ENCODE measurements at places on chromosomes 5 and 9. TPM values are rescaled to one million over a fixed set of nuclear protein-coding genes. Genes with fewer than 3 reads are reported as not detected.

The RNF44 gene
- 175 TPM for total RNA-seq

- peaks cover 5% of the 10 kb centered on the region for H3K27me3 ChIP-seq
- no peak overlapping the region for H3K27ac ChIP-seq
- DNase-seq, result no peak
- H3K4me3 ChIP-seq, result no peak overlapping the region
- H3K4me1 ChIP-seq, result peaks cover 2% of the 10 kb centered on the region
Measured at GRCh38 chr5:124907098-124907644, 160.7 kb upstream of the ZNF608 start.

GRCh38 chr5:43543434-43543833 lies 13.4 kb downstream of the PAIP1 start:
- H3K4me3 ChIP-seq, result no peak overlapping the region
- DNase-seq, result no peak

DNA sequence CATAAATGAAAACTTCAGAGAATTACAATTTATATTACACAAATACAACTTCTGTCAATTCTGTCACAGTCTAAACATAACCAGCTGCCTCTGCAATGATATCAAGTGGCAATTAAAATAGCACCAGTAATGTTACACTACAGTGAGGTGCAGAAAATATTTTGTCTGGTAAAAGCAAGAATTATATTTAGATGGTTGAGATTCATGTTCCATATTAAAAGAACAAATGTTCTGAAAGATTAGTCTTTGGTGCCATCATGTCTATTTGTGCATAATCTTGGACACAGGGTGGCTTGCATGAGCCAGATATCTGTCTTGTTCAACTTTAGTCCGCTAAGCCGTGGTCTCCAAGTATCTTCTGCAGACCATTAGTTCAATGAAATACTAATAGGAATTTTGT lies 29.0 kb upstream of the PRR16 start:
- no peaks in the 10 kb centered on the region for H3K4me1 ChIP-seq
- no peak for DNase-seq
- H3K27me3 ChIP-seq, result no peaks in the 10 kb centered on the region
- peaks cover 6% of the 10 kb centered on the region for H3K36me3 ChIP-seq

The SPINK7 gene
- not detected for total RNA-seq

The PFDN1 gene
- 56.2 TPM for total RNA-seq

DNA sequence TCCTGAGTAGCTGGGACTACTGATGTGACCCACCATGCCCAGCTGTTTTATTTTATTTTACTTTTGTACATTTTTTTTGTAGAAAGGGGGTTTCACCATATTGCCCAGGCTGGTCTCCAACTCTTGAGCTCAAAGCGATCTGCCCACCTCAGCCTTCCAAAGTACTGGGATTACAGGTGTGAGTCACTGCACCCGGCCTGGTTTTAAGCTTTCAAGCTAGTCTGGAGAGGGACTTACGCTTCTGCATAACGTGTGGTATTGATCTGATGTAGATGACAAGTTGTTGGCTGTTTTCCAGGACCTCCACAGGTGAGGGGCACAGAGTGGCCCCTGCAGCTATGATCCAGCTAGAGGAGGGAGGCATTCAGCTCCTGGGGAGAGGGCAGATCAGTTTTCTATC lies 6.8 kb upstream of the CCL21 start:
- no peaks in the 10 kb centered on the region for H3K4me1 ChIP-seq
- no peak for DNase-seq
- H3K27me3 ChIP-seq, result no peaks in the 10 kb centered on the region
- no peak overlapping the region for H3K27ac ChIP-seq
- H3K36me3 ChIP-seq, result no peaks in the 10 kb centered on the region

- no peaks in the 10 kb centered on the region for H3K27me3 ChIP-seq
- H3K27ac ChIP-seq, result no peak overlapping the region
- H3K4me1 ChIP-seq, result peaks cover 3% of the 10 kb centered on the region
- H3K4me3 ChIP-seq, result no peak overlapping the region
- peaks cover 12% of the 10 kb centered on the region for H3K36me3 ChIP-seq
- peak; percentile 71 for DNase-seq
Measured at GRCh38 chr9:4987961-4988421, 2.9 kb downstream of the JAK2 start.

The NPDC1 gene
- total RNA-seq, result 57.6 TPM

DNA sequence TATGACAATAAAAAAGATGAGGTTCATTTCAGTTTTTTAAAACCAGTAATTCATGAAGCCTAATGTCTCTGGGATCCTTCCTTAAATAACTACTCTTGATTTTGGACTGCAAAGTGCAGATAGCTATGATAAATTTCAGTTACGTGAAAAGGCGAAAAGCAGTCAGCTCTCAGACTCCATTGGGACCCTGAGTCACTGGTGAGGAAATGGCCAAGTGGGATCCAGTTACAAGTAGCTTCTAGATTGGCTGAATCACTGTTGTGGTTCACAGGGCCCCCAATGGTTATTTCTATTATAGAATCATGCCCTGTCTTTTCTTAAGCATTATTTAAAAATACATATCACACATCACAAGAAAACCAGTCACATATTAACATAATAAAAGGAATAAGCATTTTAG lies 31.1 kb upstream of the PPP3R2 start:
- H3K4me1 ChIP-seq, result 0 out of 2 replicates have a peak, but pooled peaks cover 1% of the 10 kb centered on the region
- no peak for DNase-seq
- H3K4me3 ChIP-seq, result no peak overlapping the region
- H3K27ac ChIP-seq, result no peak overlapping the region

The KCNV2 gene
- total RNA-seq, result not detected

GRCh38 chr5:135690466-135690865 lies 111.7 kb upstream of the CXCL14 start:
- no peak for DNase-seq
- H3K27ac ChIP-seq, result no peak overlapping the region
- H3K4me1 ChIP-seq, result no peaks in the 10 kb centered on the region
- H3K4me3 ChIP-seq, result no peak overlapping the region
- H3K36me3 ChIP-seq, result no peaks in the 10 kb centered on the region

The HK3 gene
- not detected for total RNA-seq

- H3K27me3 ChIP-seq, result no peaks in the 10 kb centered on the region
- H3K4me1 ChIP-seq, result no peaks in the 10 kb centered on the region
- no peak for DNase-seq
- no peak overlapping the region for H3K4me3 ChIP-seq
- no peak overlapping the region for H3K27ac ChIP-seq
- no peaks in the 10 kb centered on the region for H3K36me3 ChIP-seq
Measured at GRCh38 chr9:38195737-38196161, 126.7 kb upstream of the SHB start.

DNA sequence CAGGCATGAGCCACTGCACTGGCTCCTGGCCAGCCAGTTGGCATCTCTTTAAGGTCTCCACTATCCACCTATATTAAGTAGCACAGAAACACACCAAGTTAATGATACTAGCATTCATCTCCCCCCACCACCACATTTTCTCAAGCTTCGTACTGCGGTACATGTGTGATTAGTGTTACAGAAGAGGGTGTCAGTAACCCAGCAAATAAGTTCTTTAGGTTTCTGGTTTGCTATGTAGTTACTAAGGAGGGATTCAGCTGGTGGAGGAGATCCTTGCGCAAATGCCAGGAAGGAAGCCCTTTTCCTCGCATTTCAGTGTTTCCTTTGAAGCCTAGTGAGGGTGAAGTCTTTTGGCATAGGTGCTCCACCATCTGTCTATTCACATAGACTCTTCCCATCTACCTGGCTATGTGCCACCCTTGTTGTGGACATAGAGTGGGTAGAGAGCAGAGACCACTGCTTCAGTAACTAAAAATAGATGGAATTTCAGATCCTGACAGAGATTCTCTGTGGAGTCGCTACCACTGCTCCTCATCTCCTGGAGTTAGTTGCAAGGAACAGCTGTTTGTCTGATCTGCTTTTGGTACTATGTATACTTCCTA lies 16.7 kb downstream of the UBE2D2 start:
- peaks cover 3% of the 10 kb centered on the region for H3K36me3 ChIP-seq
- no peaks in the 10 kb centered on the region for H3K4me1 ChIP-seq
- H3K4me3 ChIP-seq, result no peak overlapping the region
- DNase-seq, result no peak
- H3K27ac ChIP-seq, result no peak overlapping the region

The C9orf153 gene
- not detected for total RNA-seq

DNA sequence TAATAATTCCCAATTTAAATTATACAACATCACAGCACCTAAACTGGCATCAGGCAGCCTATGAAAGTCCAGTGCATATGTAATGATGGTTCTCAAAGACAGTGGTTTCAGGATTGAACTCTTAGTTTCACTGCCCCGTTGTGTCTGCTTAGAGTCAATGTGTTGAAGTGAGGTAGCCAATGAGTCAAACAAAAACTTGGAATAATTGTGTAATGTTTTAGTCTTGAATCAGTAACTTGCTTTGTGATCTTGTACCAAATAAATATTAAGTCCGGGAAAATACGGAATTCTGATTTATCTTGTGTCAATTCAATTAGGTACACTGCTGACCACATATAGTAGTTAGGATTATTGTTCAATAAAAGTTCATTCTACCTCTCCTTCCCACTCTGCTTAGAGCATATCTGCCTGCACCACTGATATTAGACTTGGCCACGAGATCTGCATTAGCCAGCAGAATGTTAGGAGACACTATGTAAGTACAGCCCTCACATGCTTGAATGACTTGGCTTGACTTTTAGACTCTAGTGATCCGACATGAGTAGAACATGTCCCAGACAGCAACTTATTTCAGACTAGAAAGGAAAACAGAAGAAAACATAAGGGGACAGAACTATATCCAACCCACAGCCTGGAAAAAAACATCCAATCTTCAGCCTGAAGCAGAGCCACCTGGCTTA lies 441.5 kb upstream of the PTGER4 start:
- no peak for DNase-seq
- H3K36me3 ChIP-seq, result no peaks in the 10 kb centered on the region
- no peak overlapping the region for H3K27ac ChIP-seq

The HNRNPK gene
- 790 TPM for total RNA-seq

The SLC1A3 gene
- total RNA-seq, result 18.6 TPM

GRCh38 chr5:96447949-96448348 lies 14.9 kb upstream of the PCSK1 start:
- H3K4me1 ChIP-seq, result no peaks in the 10 kb centered on the region
- H3K27ac ChIP-seq, result no peak overlapping the region
- H3K27me3 ChIP-seq, result no peaks in the 10 kb centered on the region

The PCDHB3 gene
- total RNA-seq, result 2.3 TPM

DNA sequence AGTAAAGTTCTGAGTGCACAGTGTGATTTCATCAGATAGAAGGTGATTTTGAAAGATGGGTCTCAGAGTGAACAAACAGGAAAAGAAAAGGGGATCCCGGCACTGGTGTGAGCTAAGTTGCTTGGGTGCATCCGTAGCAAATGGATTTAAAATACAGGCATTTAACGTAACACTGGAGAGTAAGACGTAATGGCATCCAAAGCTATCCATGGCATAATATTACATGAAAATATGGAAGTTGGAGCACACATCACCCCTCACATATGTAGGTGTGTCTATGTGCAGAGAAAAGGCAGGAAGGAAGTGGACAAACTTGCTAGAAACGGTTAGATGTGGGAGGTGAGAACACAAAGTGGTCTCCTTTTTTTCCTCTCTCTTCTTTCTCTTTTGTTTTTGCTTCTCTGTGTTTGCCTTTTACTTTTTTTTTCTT lies 38.2 kb upstream of the SEMA4D start:
- no peak overlapping the region for H3K27ac ChIP-seq
- no peaks in the 10 kb centered on the region for H3K27me3 ChIP-seq
- no peaks in the 10 kb centered on the region for H3K4me1 ChIP-seq
- H3K36me3 ChIP-seq, result 0 out of 2 replicates have a peak, but pooled peaks cover 4% of the 10 kb centered on the region

DNA sequence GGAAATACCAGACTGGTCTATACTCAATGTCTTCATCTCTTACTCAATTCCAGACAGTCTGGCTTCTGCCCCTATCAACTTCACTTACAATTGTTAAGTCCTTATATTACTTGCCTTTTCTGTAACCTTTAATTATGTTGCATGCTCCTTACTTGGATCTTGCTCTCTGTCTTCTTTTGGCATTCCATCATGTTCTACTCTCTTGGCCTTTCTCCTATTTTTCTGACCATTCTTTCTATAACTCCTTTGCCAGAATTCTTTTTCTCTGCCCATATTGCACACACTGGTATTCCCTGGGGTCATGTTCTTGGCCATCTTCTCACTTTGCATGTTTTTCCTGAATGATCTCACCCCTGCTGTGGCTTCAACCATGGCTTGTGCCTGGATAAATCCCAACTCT lies 209.8 kb upstream of the ZNF462 start:
- DNase-seq, result no peak
- peaks cover 7% of the 10 kb centered on the region for H3K4me1 ChIP-seq
- H3K27ac ChIP-seq, result no peak overlapping the region
- no peaks in the 10 kb centered on the region for H3K27me3 ChIP-seq
- H3K4me3 ChIP-seq, result no peak overlapping the region
- no peaks in the 10 kb centered on the region for H3K36me3 ChIP-seq

DNA sequence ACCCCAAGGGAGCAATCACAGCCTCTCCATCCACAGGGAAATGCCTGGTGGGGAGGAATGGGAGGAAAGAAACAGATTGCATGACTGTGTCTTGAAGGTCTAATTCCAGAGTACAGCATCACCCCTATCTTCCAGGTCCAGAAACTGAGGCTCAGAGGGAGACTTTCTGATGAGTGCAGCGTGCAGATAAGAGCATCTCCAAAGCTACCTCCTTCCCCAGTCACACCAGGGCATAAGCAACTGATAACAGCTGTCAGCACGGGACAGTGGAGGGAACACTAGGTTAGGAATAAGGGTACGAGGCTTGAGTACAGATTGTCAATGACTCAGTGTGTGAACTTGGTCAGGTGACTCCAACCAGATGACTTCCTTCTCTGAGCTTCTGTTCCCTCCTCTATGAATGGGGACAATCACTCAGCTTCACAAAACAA lies 126.9 kb downstream of the KCNIP1 start:
- no peak for DNase-seq
- H3K4me1 ChIP-seq, result peaks cover 10% of the 10 kb centered on the region
- no peaks in the 10 kb centered on the region for H3K36me3 ChIP-seq

DNA sequence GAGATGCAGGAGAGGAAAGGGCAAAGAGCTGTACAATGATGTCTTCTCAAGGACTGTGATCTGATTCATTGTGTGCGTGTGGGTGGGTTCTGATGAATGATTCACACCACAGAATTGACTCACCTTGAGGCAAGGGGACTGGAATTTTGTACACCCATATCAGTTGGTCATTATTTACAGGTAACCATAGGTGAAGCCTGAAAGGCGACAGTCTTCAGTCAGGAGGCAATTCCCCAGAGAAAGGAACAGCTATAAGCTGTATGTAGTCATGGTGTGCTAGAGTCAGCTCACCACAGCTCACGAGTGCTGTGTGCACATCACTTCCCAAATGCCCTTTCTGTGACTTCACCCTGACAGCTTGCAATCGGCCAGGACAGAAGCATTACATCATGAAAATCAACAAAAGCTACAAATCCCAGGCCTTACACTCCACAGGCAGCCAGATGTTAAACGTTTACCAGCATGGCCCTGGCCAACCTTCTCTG lies 87.6 kb upstream of the RPS23 start:
- no peaks in the 10 kb centered on the region for H3K36me3 ChIP-seq
- H3K4me3 ChIP-seq, result no peak overlapping the region
- no peaks in the 10 kb centered on the region for H3K27me3 ChIP-seq
- H3K4me1 ChIP-seq, result no peaks in the 10 kb centered on the region

All from H9 (cell line).